ENCODE measurements at places on chromosomes 4 and X.

- no peak for DNase-seq
Measured at GRCh38 chr4:77801260-77801608, 17.9 kb downstream of the CNOT6L start.

GRCh38 chr4:168099195-168099594 is 6.9 kb downstream of the ANXA10 start:
- no peak for DNase-seq

GRCh38 chr4:24395937-24396336 is 188.4 kb downstream of the DHX15 start:
- DNase-seq: no peak

DNA sequence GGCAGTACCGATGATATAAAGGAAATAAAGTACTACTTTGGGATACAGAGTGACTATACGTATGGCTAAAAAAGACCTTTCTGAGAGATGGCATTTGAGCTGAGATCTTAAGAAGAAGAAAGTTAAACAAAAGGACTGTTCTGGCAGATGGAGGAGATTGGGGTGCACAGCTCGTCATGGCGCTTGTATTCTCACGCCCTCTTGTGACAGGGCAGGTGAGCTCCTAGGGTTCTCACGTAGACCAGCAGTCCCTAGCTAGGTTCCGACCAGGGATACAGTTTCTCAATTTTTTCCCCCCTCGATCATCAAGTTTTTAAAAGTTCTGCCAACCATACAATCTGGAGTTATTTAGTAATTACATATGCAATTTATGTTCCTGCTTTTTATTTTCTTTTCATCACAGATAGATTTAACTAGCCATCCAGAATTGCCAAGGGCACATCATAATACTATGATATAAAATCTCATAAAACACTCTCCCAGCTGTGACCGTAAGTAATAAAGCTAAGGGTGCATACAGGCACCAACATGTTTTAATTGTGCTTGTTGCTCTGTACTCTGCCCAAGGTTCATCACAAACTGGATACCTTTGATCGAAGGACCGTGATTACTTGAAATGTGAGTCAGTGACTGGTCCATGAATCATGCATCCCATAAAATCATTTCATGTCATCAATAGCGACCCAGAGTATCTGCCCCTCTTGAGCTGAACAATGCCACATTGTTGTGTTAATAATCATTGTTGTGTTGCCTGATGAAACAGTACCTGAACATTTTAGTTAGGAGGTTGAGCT is 69.4 kb upstream of the ZNF518B start:
- DNase-seq: no peak

- DNase-seq: no peak
Measured at GRCh38 chr4:95549246-95550114, 707 bp upstream of the UNC5C start.

DNA sequence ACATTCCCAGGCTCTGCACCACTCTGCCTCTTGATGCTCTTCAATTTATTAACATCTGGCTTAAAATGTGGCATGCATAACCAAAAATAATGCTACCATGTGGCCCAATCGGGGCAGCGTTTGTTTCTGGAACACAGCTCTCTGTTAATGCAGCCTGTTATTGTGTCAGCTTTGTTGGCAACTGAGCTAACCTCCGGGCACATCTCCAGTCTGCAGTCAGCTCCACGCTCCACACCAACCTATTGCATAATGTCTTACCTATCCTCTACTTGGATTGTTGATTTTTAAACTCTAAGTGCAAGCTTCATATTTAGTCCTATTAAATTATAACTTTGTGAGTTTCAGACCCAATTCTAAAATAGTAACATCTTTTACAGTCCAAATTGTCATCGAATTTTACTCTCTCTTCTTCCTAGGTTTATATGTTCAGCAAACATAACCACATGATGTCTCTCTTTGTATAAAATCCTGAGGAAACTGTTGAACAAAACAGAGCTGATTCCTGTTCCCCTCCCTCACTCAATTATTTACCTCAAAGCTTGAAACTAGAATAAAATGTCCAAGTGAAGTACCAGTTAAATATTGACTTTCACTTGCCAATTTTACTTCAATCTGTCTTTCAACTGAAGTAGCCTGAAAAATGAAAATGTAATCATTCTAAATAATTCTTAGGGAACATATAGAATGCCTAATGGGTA is 92.2 kb upstream of the RAPGEF2 start:
- DNase-seq: no peak

DNA sequence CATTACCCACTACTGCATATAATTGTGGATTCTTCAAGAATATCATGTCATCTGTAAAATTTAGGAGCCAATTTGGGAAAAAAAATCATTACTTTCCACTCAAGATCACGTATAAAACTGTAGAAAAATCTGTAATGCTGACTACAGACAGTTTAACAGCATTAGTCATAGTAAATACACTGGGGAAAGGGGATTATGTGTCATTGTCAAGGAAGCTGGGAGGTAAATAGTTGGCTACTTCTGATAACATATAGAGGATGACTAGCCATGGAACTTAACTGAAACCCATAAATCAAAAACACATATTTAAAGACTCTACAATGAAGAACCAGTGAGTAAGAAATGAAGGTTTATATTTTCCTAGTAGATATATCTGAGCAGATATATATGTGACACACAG is 1666.4 kb upstream of the IGFBP7 start:
- no peak for DNase-seq

DNA sequence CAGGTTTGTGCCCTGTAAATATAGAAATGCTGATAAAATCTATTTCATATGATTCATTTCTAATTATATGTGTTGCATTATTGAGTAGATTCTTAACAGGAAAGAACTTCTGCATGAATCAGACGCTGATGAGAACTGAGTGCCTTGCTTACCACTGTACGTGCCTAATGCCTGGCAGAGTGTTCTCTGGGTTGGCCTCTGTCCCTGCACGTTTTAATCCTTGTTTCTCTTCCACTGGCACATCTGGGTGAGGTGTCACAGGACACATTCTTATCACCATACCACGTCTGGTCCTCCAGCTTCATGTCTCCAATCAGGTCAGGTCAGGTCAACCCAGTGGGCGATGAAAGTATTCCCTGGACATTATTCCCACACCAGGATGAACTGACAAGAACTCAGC is 53.6 kb downstream of the KLF3 start:
- DNase-seq: no peak

GRCh38 chr4:28228561-28229491 is 1368.2 kb downstream of the STIM2 start:
- no peak for DNase-seq

GRCh38 chr4:151766691-151767090 is 5.9 kb upstream of the GATB start:
- no peak for DNase-seq

DNA sequence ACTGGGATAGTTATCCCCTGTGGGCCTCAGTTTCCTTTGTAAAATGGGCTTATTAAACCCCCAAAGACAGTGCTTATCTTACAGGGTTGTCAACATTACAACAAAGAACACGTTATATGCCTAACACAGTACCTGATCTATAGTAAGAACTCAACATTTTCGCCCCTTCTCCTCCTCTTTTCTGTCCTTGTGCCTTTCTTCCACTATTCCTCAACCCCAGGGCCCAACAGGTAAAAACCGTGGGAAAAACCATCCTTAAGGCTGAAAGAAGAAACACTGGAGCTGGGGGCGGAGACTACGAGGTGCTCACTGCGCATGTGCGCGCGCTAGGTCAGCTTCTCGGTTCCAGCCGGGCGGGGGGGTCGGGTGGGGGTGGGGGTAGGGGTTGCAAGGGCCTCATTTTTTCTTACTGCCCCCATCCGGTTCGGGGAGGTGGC is 426 bp upstream of the XIAP start:
- no peak for DNase-seq

DNA sequence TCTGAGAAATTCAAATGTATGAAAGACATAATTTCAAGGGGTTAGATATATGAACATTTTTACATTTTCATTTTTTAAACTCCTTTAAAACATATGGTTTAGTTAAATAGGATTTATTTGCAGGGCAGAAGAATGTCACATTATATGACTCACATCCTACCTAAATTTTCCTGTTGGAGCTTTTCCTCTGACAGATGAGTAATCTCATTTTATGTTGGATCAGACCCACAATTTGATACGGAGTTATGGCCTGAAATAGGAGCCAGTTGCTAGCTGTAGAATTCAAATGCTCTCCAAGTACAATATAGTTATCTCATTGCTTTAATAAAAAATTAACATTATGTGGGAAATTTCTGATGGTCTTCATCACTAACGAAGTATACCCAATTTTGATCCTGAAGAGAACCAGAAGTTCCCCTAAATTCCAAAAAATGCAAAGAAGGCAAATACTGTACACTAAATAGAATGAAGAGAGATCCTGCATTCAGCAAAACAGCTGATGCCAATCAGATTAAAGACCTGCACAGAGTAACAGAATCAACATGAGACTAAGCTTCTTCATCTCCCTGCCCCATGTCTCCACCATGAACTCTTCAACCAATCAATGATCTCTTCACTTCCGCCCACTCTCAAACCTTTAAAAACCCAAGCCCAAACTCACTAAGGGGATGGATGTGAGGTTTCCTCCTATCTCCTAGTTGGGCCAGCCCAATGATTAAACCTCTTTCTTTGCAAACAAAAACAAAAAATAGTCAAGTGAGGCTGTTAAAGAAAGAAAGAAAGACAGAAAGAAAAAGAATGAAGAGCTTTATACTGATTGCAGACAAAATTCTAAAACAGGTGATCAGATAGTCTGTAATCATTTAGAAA is 10.9 kb upstream of the EXOSC9 start:
- DNase-seq: no peak

GRCh38 chr4:43560047-43560446 is 667.5 kb downstream of the GRXCR1 start:
- no peak for DNase-seq

DNA sequence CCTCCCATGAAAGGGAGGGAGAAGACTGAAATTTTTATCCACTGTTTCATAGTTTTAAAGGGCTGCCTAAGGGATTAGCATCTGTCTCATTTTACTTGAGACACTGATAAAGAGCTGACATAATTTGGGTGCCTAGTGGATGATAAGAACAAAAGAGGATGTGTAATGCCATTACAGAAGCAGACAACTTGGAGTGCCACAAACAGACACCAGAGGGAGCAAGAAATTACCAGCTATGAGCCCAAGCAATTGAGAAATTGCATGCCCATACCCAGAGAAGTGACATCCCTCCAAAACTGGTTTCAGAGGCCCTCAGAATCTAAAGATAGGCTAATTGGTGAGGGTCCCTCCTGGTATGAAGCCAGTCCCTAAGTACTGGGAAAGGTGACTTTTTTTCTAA is 38.5 kb upstream of the POU3F4 start:
- peak; percentile 26 for DNase-seq

DNA sequence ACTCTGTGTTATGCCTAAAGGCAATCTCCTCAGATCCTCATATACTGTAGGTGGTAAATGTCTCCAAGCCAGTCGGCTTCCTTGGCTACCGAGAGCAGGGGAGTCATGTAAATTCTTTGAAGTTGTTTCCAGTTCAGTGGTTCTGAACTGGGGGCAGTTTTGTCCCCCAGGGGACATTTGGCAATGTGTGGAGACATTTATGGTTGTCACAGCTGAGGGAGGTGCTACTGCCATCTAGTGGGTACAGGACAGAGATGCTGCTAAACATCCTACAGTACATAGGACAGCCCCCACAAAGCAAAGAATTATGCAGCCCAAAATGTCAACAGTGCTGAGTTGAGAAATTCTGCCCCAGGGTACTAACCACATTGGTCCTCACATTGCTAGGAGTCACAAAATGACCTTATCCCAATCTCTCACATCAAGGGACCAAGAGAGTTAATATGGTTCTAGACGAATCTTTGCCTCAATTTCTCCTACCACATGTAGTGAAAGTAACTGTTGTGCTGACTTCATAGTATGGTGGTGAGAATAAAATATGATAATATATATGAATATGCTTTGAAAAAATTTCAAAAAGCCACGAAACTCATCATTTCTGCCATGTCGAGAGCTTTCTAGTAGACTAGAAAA is 104.4 kb upstream of the ARHGAP24 start:
- peak; percentile 22 for DNase-seq

GRCh38 chr4:126264839-126265238 is 950.1 kb downstream of the FAT4 start:
- no peak for DNase-seq

GRCh38 chr4:94152466-94152865 is 55.2 kb upstream of the SMARCAD1 start:
- DNase-seq: no peak

GRCh38 chrX:110402091-110402849 is 43.6 kb downstream of the RTL9 start:
- no peak for DNase-seq

DNA sequence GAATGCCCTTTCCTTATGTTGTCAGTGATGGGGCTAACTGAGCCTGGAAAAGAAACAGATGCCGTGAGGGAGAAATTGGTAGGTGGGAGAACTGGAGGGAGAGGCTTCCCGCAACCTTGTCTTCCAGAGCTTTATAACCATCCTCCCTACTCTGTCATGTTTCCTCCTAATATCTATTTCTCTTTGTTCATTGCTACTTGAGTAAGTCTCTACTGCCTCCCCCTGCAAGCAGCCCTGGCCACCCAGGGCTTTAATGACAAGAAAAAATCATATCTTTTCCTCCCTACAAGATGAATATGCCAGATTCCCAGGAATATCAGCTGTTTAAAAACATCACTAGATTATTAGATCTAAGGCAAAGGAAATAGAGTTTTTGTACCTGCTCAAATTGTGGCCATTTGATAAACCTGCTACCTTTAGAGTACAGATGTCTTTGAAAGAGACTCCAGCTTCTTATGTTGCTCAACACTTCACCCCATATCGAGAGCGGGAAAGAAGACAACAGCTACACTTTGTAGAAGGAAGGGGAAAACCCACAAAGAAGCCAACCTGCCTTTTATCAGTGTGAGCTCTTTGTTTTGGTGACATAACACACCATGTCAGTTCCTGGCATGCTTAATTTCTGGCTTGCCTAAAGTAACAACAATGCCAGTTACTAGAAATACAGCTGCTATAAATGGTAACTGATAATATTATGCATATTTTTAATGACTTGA is 186.6 kb upstream of the LEF1 start:
- DNase-seq: no peak

GRCh38 chr4:167290678-167291077 is 56.4 kb upstream of the SPOCK3 start:
- no peak for DNase-seq

DNA sequence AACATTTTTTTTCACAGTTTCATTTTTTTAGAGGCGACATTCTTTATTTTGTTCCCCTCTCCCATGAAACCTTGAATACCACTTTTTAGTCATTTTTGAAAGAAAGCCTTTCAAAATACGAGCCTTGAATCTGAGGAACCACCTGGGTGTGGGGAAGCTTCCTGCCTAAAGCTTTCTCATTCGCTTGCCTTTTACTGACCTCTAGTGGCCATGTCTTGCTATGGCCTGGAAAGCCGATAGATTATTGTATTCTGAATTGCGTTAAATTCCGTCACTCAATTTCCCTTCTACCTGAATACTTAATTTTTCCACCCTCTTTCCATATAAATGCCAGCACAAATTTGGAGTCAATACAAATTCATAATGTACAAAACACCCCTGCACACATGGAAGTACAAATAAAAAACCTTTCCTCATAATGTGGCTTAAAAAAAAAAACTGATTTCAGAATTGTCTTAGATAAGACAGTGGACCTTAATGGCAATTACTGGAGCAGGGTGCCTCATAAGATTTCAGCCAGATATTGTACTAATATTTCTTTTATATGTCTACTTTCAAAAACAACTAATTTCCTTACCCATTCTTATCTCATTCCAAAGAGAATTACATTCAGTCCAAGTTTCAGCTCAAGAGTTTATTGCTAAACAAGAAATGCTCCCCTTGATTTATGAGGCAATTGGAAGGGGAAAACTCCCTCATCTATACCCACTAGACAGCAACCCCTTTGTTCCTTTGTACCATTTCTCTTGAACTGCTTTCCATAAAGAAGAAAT is 217.9 kb downstream of the CENPC start:
- DNase-seq: peak; percentile 75
